HCEC 1CT (cell line): ENCODE measurements at places on chromosomes 1 and 21.

- DNase-seq, result no peak
These were observed 102.3 kb downstream of the TMEM53 start for GRCh38 chr1:44571712-44572571.

GRCh38 chr1:15575549-15576150 lies 9.2 kb downstream of the AGMAT start:
- no peak for DNase-seq

DNA sequence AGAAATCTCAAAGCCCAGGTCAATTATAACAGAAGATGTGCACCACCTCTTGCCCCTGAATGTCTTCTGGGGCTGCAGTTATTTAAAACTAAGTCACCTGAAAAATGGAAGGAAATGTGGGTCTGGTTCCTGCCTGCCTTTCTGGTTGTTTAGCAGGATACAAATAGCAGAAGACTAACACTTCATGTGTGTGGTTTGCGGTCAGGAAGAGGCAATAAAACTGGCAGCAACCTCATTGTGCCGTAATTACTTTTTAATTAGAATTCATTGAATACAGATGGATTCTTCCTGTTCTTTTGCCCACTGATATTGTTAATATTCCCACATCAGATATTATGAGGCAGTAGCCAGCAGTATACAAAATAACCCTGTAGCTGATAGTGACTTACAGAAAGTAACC lies 345.7 kb downstream of the ZNF326 start:
- no peak for DNase-seq

DNA sequence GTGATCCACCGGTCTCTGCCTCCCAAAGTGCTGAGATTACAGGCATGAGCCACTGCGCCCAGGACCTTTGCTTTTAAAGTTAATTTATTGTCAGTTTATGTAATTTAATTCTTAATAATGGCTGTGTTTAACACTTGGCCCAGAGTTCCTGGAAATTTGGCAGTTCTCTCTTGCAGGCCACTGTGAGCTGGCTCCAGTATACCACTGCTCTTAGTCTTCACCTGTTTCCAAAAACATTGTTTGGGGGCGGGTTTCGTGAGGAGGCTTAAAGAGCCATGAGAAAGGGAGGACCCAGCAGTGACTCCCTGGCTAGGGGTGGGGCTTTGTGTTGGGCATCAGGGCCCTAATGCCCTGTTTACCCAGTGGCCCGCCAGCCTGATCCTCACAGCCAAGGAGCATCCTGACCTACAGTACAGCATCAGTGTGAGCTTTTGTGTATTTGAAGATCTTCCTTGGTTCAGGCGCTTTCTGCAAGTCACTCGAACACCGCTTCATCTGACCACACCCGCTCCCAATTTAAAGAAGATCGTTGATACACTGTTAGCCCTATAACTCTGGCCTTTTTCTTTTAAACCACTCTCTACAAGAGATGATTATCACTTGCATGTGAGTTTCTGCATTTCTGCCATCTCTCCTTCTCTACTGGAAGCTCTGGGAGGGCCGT lies 12.0 kb upstream of the BGLAP start:
- DNase-seq, result no peak

- peak; percentile 66 for DNase-seq
These were observed 678.0 kb upstream of the USP24 start for GRCh38 chr1:55893155-55893554.

- DNase-seq, result no peak
These were observed 38.8 kb upstream of the PGD start for GRCh38 chr1:10360045-10360444.

DNA sequence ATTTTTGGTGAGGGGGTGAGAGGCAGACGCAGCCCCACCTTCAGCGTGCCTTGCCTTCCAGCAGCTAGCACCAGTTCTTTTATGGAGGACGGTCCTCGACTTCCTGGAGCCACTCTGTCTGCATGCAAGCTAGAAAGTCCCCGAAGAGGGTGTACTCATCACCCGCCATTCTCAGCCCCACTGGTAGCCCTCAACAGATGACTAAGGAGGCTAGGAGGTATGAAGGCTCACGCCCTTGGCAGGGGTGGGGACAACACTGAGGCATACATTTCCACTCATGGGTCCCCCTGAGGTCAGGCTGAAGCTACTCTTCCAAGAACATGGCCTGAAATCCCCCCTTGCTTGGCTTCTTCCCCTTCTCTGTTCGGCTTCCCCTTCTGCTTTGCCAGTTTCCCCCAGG lies 8.9 kb upstream of the PTPRF start:
- DNase-seq, result no peak

DNA sequence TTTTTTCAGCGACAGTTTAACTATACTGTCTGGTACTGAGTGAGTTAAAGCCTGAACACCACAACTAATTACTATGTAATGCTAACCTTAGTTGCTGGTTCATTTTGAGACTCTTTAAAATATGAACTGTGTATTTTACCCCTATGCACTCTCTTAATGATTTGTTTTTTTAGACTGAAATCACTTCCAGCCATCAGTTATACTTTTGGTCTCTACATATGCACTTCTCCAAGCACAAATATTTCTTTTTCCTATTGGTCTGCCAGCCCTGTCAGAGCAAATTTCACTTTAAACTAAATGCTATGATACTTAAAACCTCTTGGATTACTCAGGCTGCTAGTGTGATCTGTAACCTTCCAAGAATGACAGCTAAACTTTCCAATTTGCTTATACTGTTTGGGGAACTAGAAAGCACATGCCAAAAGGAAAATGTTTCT lies 38.1 kb upstream of the SCYL3 start:
- DNase-seq, result no peak

DNA sequence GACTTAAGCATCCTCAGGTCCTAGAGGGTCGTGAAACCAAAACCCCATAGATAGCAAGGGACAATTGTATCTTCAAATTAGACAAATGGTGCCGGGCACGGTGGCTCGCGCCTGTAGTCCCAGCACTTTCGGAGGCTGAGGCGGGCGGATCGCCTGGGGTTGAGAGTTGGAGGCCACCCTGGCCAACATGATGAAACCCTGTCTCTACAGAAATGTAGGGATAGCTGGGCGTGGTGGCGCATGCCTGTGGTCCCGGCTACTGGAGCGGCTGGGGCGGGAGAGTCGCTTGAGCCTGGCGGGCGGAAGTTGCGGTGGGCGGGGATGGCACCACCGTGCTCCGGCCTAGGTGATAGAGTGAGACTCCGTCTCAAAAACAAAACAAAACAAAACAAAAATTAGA lies 780.6 kb downstream of the BRINP3 start:
- no peak for DNase-seq

GRCh38 chr1:201498621-201499020 lies 8.3 kb downstream of the CSRP1 start:
- DNase-seq, result no peak

DNA sequence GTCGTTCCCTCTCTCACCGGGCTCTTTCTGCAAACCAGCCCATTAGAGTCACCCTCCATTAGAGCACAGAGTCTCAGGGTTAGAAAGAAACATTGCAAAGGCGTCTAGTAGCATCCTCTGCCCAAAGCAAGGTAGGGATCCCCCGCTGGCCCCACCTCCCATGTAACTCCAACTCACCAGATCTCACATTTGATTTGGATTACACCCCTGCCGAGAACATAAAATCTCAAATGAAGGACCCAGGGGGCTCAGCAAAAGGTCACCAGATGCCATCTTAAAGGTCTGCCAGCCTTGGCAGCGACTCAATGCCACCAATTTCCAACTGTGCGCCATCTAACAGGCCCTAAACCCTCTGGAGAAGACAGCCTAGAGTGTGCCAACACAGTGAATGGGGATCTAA lies 14.1 kb downstream of the C1orf87 start:
- no peak for DNase-seq

DNA sequence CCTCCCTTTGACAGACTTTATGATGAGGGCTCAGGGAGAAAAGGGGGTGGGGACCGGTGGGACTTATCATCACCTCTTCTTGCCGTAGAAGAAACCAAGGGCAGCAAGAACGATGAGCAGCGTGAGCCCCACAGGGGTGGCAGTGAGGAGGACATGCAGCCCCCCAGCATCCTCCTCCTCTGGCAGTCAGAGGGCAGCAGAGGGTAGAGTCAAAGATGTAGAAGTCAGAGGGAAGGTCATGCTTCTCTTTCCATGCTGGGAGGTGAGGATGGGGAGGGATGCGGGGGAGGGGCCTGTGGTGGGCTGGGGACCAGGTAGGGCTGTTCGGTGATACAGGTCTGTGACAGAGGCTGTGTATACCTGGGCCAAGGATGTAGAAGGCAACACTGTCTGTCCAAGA lies 14.8 kb downstream of the INSRR start:
- no peak for DNase-seq

GRCh38 chr21:42013376-42013775 lies 3.2 kb upstream of the ZBTB21 start:
- DNase-seq, result no peak

- no peak for DNase-seq
These were observed 32.9 kb upstream of the COL6A1 start for GRCh38 chr21:45948576-45949141.

DNA sequence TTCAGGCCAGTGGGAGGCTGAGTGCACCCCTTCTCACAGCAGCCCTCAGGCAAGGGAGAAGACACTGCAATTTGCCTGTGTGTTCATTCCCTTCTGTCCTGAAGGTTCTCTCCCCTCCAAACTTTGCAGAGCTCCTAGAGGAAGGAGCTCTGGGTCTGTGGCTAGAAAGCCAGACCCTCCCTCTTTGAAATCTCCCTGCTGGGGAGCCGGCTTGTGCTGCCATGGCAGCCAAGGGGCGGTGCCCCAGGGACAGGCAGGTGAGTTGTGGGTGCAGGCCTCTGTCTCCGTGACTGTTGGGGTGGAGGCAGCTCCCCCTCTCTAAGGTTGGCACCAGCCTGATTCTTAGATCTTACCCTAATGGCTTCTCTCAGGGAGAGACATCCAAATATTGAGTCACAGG lies 53.0 kb downstream of the OLFML2B start:
- no peak for DNase-seq

GRCh38 chr1:171220081-171220420 lies 28.2 kb upstream of the FMO1 start:
- peak; percentile 83 for DNase-seq

DNA sequence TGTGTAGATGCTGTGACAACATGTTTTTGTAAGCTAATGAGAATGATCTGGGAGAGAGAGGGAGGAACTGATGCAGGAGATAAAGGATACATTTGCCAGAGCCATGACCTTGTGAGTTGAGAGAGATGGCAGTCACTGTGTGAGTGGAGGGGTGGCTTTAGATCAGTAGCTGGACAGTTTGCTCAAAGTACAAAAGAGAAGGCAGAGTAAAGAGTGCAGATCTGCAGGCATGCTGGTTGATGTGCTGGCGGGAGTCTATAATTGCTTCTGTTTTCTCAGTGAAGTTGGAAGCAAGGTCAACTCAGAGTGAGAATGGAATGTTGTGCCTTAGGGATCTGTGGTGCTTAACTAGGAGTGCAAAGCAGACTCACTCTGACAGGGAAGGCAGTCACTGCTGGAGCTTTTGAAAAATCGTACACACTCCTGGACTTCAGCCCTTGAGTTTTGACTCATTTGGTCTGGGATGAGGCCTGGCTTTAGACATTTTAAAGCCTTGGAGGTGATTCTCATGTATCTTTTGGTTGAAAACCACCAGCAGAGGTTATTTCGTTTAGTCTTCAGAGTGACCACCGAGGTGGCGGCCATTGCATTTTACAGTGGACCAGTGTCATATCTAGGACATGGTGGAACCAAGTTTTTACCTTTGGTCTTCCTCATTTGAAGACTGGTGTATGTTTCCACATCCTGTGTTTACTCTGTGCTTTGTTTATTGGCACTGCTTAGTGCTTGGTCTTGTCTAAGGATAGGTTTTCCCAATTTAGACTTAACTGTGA lies 49.6 kb downstream of the MTR start:
- DNase-seq, result peak; percentile 4

GRCh38 chr1:30087465-30087864 lies 635.9 kb downstream of the MATN1 start:
- no peak for DNase-seq

DNA sequence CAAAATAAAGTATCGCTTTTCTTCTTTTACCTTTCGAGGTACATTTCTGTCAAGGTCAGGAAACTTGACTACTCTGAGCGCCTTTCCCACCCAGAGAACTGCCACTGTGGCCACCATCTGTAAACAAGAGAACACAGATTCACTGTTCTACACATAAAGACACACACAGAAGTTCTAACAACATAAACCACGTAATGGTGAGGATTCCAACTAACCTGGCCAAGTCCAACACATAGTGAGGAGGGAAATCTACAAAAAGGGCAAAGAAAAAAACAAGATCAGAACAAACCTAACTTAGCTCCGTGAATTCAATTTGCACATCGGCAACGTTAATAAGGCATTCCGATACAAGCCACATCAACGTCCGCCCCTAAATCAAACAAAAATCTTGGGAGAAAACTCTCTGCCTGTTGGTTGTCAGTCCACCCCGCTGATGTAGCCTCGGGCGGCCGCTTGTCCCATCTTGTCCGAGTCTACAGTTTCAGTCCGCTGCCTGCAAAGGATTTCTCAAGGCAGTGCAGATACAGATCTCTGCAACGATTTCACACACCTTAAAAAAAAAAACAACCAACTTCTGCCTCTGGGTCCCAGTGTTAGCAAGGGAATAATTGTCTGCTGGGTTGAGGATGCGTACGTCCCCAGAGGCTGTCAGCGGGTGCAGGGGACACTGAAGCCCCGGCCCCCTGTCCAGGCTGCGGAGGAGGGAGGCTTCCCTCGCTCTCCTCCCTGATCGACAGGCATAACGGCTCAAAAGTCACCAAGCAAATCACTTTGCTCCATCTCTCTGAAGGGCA lies 1.0 kb downstream of the SLC35D1 start:
- peak; percentile 43 for DNase-seq

DNA sequence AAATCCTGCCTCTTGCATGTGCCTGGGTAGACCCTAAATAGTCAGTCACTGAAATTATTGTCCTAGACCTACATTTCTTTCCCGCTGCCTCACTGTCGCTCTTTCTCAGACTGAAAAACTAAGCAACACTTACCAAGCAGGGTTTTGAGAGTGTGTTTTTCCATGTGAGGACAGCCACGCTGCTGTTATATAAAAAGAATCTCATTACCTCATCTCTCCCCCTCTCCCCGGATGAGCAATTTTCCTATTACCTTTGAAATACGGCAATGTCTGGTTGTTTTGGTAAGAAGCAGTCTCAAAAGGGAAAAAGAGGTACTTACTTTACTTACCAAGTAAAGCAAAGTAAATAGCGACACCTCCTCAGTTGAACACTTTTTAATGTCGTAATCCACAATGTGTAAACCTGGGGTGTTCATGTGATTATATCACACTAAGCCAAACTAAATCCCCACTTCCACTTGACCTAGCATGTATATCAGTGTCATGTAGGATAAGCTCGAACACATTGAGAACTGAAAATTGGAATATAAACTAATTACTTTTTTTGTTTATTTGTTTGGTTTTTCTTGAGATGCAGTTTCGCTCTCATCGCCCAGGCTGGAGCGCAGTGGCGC lies 12.2 kb upstream of the VN1R5 start:
- no peak for DNase-seq
